Left colon (tissue), 2 donors: ENCODE measurements at places on chromosomes 16 and 17.

GRCh38 chr16:2969545-2970521, 685 bp downstream of the PAQR4 start:
- DNase-seq: peak; percentile 73

GRCh38 chr17:42266462-42266861, 9.7 kb downstream of the STAT5B start:
- DNase-seq: no peak

DNA sequence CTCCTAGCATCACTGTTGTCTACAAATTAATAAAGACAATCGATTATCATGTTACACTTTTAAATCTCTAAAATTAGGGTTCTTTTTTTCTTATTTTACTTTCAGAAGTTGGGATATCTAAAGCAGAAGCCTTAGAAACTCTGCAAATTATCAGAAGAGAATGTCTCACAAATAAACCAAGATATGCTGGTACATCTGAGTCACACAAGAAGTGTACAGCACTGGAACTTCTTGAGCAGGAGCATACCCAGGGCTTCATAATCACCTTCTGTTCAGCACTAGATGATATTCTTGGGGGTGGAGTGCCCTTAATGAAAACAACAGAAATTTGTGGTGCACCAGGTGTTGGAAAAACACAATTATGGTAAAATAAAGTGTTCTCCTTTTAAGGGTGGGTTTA, 2.4 kb downstream of the RAD51C start:
- DNase-seq: no peak

DNA sequence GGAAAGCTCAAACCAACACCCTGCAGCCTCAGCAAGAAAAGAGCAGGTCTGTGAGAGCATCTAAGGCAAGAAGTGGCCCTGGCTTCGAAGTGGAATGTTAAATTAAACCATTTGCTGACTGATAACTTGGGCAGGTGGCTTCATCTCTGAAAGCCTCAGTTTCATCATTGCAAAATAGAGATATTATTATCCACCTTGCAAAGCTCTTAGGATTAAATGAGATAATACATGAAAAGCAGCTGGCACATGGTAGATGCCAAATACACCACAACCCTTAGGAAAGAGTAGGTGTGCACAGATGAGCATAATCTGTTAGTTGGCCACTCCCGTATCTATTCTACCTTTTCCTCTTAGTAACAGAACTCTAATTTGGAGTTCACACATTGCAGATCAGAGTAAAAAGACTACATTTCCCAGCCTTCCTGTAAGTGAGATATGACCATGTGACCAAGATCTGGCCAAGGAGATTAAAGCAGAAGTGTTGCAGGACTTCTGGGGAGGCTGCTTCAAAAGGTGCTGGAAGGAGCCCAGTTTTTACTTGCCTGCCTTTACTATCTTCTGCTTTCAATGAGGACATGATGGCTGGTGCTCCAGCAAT, 288.7 kb downstream of the SOX9 start:
- no peak for DNase-seq

GRCh38 chr17:31442276-31442675, 50.8 kb downstream of the RAB11FIP4 start:
- no peak for DNase-seq

GRCh38 chr17:67582673-67583081, 135.1 kb upstream of the NOL11 start:
- DNase-seq: peak; percentile 92

- DNase-seq: no peak
Measured at GRCh38 chr17:76369804-76370203, 14.6 kb upstream of the SPHK1 start.

DNA sequence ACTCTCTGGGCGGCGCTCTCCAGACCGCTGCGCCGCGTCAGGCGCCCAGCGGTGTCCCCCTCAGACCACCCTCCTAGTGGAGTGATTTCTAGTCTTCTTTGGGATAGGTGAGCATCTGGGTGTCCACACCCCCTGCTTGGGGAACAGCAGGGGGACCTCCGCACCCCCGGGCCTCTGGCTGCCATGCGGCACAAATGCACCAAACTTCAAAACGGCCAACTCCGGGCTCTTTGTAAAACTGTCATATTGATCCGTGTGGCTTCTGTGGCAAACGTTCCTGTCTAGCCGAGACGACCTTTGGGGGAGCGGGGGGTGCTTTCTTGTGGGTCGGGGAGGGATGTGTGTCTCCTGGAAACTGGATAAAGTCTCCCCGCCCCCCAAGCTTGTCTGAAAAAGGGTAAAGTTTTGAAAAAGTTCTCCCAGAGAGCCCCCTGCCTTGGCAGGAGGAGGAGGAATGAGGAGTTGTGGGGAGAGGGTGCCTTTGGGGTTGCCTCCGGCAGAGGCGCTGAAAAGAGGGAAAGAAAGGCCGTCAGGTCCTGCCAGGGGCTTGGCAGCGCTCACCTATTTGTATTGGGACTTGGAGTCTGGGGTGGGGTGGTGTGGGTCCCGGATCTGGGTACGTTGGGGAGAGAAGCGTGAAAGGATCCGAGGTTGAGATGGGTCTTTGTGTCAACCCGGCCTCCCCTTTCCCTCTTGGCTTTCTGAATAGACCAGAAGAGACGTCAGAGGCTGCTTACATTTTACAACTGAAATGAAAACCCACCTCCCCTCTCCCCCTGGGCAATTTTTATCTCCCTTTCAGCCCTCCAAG, 2.2 kb upstream of the CHD3 start:
- peak; percentile 55 for DNase-seq

- no peak for DNase-seq
Measured at GRCh38 chr17:29129731-29130130, 50.5 kb downstream of the MYO18A start.

DNA sequence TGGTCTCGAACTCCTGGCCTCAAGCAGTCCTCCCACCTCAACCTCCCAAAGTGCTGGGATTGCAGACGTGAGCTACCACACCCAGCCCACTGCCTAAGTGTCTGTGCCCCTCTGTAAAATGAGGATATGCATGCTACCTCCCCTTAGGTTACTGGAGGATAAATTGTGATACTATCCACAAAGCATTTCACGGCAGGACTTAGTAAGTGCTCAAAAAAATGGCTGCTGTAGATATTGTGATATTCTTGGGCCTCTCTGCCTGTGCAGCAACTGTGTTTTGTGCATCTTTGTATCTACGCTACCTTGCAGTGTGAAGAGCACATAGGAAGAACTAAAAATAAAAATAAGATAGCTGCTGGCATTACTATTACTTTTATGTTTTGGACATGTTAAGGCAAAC, 1.9 kb upstream of the CASKIN1 start:
- no peak for DNase-seq

- no peak for DNase-seq
Measured at GRCh38 chr17:39393736-39394135, 7.7 kb downstream of the FBXL20 start.

DNA sequence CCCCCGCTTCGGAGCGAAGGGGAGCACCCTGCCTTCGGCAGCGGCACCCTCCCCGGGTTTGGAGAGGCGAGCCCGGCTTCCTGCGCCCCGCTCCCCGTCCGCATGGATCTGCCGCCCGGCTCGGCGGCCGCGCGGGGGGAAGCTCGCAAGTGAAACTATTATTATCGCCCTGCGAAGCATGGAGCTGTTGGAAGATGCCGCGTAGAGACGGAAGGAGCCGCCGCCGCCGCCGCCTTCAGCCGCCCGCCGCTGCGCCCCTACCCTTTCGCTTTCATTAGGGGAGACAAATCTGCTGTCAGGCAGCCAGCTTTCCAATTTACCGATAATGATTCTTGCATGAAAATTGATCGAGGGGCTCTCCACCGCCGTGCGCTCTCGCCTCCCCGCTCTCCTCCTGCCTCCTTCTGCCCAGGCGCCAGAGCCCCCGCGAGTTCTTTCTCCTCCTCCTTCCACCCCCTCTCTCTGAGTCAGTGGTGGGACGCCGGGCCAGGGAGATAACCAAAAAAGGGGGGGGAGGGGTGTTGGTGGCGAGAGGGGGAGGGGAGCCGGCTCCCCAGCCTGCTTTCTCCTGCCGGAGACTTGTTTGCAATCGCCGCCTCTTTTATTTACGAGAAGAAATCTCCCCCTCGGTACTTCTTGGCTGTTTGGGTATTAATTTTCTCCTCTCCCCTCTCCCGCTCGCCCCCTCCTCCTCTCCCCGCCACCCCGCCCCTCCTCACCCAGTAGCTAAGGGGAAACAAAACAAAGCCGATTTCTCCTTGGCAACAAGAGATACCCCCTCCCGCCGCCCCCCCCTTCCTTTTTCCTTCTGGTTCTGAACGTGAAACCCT, 58.0 kb upstream of the GSE1 start:
- DNase-seq: peak; percentile 67

DNA sequence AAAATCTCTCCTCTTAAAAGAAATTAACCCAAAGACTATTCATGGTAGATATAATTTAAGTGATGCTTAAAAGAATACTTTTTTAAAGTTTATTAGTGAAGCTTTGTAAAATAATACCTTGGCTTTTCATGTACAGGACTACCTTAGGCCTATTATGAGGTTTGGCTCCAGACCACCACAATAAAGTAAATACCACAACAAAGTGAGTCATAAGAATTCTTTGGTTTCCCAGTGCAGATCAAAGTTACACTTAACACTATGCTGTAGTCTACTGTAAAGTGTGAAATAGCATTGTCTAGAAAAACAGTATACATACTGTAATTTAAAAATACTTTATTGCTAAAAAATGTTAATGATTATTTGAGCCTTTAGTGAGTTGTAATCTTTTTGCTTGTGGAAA, 31.7 kb downstream of the CLTC start:
- DNase-seq: no peak

DNA sequence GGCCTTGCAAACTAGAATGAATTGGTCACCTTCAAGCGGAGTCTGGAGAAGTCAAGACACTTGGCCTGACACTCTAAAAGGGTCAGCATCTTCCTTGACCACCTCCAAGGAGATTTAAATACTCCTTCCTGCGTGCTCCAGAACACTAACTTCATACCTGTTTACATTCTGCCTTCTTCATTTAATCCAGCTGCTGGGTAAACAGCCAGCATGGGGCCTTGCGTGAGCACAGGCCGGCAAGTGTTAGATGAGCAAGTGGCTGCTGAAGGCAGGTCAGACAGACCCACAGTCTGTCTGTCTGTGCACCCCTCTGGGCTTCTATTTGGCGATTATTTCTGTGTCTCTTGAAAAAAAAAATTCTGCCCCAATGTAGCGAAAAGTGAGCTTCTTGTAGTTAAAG, 153.8 kb downstream of the MSI2 start:
- DNase-seq: no peak

DNA sequence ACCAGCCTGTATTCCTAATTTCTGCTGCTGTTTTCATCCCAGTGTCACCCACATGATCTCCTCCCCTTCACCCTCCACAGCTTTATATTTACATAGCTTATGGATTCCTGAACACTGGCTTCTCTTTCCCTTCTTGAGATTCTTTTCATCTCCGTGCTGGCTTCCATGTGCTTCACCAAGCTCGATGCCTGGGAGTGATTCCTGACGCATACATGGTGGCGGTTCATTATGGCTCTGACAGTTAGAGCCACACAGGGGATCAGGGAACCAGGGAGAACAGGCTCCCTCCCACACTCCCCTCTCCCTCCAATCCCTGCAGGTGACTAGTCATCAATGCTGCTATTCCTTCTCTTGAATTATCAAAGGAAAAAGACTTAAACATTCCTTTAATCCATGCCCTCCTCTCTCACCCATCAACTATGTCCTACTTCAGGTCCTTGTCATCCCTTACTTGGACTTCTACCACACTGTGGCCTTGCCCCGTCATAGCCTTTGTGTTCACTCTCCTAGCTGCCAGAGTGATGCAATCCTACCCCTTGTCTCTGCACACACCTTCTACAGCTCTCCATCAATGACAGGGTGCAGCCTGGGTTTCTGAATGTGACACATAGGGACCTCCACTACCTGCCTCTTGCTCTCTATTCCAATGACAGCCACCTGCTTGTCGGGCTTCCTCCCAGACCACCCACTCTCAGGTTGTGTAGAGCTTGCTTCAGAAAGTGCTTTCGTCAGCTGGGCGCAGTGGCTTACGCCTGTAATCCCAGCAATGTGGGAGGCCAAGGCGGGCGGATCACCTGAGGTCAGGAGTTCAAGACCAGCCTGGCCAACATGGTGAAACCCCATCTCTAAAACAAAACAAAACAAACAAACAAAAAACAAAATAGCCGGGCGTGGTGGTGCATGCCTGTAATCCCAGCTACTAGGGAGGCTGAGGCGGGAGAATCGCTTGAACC, 43.6 kb downstream of the MYH13 start:
- no peak for DNase-seq

DNA sequence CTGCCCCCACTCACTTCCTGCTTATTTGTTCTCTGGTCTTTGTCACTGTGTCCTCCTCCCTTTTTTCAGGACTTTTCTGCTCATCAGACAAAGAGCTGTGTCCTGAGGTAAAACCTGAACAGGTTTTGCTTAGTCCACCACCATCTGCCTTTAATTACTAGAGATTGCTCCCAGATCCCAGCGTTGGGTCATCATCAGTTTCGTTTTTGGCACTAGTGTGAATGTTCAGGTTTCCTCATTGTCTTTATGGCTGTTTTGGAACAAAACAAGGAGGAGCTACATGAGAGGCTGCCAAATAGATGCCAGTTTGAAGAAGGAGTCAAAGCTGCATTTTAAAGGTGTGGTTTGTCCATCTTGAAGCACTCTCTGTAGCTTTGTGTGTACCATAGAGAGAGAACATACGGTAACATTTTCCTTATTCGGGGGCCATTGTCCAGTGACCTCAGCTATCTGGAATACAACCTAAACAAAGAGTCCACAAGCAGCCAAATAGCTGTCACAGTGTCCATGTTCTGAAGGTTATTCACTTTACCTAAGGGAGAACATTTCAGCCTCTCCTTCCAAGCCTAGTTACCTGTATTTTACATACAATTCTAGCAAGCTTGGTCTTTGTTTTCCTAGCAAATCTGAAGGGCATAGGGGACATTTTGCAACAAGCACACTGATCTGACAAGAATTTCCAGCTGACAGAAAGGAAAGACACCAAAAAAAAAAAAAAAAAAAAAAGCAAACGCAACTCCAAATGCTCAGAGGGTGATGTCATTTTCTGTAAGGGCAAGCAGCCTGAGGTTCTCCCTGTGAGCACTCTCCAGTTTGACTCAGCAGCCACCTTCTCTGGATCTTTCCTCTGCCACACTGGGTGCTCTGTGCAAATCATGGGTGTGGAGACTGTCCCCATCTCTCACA, 196.1 kb downstream of the NTN1 start:
- no peak for DNase-seq

DNA sequence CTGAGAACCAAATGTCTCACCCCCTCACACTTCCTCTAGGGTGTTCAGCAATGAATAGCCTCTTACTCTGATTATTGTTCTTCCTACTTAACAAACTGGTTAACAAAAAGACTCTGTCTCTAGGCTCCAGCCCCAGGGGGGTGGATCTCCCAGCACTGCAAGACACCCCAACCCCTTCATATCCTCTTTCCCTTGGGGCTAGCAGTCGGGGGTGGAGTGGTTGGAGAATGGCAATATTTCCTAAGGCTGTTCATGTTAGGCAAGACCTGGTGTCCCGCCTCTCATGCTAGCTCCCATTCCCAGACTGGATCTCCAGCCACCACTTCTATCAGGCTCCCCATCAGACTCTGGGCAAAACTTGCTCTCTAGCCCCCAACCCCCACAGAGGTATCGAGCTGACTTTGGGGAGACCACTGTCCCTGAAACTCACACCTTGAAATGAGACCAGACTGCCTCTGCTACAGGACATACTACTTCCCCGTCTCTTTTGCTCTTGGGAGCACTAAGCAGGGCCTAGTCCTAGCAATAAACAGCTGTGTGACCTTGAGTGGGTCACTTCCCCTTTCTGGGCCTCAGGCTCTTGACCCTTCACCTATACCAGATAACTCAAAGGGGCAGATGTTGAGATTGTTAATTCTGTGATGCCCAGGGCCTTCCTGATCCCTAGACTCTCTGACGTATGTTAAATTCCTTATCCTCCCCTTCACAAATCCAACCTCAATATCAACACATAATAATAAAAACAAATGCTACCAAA, 2.4 kb downstream of the SLC25A35 start:
- DNase-seq: no peak

- DNase-seq: no peak
Measured at GRCh38 chr17:40646791-40647623, 611 bp downstream of the SMARCE1 start.
